ENCODE measurements at places on chromosomes 11 and 22.

DNA sequence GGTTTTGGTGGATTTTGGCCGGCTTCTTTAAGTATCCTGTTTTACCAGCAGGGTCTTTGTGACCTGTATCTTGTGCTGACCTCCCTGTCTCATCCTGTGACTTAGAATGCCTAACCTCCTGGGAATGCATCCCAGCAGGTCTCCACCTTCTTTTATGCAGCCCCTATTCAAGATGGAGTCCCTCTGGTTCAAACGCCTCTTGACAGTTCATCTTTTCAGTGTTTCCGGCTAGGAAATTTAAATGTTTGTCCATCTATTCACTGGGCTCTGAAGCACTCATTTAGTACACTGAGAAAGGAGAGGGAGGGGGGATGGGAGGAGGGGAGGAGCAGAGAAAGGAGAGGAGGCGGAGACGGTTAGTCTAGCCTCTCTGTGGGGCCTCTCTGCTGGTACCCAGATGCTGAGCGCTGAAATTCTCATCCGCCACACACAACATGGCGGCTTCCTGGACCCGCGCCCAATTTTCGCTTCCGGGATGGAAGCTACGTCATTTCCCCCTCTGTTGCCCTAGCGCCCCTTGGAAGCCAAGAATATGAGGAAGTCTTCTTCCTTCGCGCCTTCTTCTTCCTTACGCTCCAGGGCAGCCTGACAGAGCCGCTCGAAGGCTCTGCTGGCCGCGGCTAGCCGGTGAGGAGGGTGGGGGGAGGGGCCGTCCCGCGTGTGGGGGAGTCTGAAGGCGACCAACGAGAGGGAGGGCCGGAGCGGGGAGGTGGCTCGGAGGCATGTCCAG is 69.0 kb upstream of the SYT13 start:
- DNase-seq = peak; percentile 91

GRCh38 chr11:2077061-2077802 is 62.0 kb downstream of the IGF2 start:
- DNase-seq = no peak

- no peak for DNase-seq
Measured at GRCh38 chr11:85759915-85760314, 51.0 kb downstream of the SYTL2 start.

- DNase-seq = peak; percentile 57
Measured at GRCh38 chr11:68049509-68050370, 10.9 kb downstream of the TCIRG1 start.

- no peak for DNase-seq
Measured at GRCh38 chr11:63507511-63507910, 1.6 kb downstream of the LGALS12 start.

GRCh38 chr11:18768978-18769377 is 22.6 kb downstream of the PTPN5 start:
- no peak for DNase-seq

GRCh38 chr11:73048446-73048845 is 93.7 kb downstream of the FCHSD2 start:
- DNase-seq = no peak

DNA sequence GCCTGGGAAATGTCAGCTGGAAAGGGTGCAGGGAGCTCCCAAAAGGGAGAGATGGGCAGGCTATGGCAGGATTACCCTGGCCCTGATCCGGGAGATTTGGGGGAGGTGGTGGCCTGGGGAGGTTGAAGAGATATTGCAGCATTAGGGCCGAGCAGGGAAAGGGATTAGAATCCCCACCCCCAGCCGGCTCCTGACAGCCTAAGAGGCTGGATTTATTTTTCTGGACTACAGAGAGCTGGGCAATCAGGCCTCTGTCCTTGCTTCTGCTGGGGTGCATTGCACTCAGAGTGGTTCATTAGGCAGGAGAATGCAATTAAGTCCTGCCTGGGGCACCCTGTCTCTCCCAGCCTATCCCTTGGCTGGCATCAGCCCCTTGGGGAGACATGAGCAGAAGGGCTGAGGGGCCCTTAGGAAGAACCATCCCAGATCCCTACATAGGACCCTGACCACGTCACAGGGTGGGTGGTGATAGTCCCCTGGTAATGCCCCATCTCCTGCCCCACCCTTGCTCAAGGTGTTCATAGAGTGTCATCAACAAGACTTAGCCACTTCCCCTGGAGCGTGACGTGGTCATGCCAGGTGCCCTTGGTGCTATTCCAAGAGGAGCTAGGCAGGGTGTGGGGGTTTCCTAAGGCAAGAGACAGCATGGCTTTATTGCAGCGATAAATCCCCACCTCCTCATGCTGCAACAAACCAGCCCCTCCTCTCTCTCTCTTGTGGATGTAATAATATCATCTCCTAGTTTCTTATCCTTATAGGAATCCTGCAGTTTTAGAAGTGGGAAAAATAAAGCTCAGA is 38.4 kb upstream of the KLHL35 start:
- DNase-seq = peak; percentile 34

Data from aorta (tissue), 5 donors.